ENCODE measurements at places on chromosomes 3 and 15. TPM values are rescaled to one million over a fixed set of nuclear protein-coding genes. Genes with fewer than 3 reads are reported as not detected.

DNA sequence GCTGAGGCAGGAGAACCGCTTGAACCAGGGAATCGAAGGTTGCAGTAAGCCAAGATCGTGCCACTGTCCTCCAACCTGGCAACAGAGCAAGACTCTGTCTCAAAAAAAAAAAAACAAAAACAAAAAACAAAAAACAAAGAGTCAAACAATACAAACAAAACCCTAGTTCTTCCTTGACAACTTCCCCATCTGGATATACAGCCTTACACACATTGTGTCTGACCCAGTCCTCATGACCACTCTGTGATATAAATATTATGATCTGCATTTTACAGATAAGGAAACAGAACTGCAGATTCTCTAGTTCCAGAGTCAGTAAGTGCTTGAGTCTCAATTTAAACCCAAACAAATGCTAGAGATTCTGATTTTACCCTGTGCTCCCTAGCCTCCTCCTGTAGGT is 4.8 kb upstream of the ESYT3 start:
- no peaks in the 10 kb centered on the region for H3K4me1 ChIP-seq
- no peak overlapping the region for H3K27ac ChIP-seq
- no peak overlapping the region for H3K4me3 ChIP-seq
- H3K36me3 ChIP-seq = no peaks in the 10 kb centered on the region
- no peak for DNase-seq

DNA sequence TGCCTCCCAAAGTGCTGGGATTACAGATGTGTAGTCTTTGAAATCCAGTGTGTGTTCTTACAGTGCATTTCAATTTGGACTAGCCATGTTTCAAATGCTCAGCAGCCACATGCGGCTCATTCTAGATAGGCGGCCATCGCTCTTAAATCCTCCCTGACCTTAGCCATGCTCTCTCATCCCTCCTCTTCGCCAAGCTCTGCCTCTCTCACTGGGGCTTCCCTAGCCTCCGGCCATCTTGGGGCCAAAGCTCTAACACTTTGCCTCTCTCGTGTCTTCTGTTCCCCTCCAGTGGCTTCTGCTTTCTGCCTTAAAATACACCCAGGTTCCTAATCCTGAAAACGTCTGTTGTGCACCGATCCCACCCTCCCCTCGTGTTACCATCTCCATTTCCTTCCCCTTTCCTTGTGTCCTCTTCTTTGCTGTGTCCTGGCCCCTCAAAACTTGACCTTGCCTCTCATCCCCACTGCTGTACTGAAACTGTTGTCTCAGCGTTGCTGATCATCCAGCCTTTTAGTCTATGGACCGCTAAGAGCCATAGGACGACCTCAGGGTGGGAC is 1.4 kb upstream of the GHRL start:
- no peak for DNase-seq
- no peak overlapping the region for H3K27ac ChIP-seq
- H3K4me1 ChIP-seq = peaks cover 9% of the 10 kb centered on the region

- H3K27me3 ChIP-seq = no peaks in the 10 kb centered on the region
- DNase-seq = no peak
- no peaks in the 10 kb centered on the region for H3K36me3 ChIP-seq
- no peak overlapping the region for H3K27ac ChIP-seq
- H3K4me1 ChIP-seq = no peaks in the 10 kb centered on the region
- no peak overlapping the region for H3K4me3 ChIP-seq
Observed at GRCh38 chr3:80227216-80227615, 459.4 kb upstream of the ROBO1 start.

GRCh38 chr3:60269829-60270266 is 981.4 kb downstream of the FHIT start:
- H3K4me1 ChIP-seq = no peaks in the 10 kb centered on the region
- no peak overlapping the region for H3K4me3 ChIP-seq
- H3K27me3 ChIP-seq = no peaks in the 10 kb centered on the region
- no peak for DNase-seq

- no peak for DNase-seq
- H3K36me3 ChIP-seq = no peaks in the 10 kb centered on the region
- no peak overlapping the region for H3K27ac ChIP-seq
- no peaks in the 10 kb centered on the region for H3K4me1 ChIP-seq
- H3K4me3 ChIP-seq = no peak overlapping the region
Observed at GRCh38 chr15:45510758-45511280, 11.7 kb downstream of the SLC30A4 start.

- H3K4me1 ChIP-seq = no peaks in the 10 kb centered on the region
- no peak overlapping the region for H3K27ac ChIP-seq
- no peak for DNase-seq
- H3K27me3 ChIP-seq = peaks cover 3% of the 10 kb centered on the region
- no peak overlapping the region for H3K4me3 ChIP-seq
- no peaks in the 10 kb centered on the region for H3K36me3 ChIP-seq
Observed at GRCh38 chr3:14796403-14797077, 22.2 kb upstream of the FGD5 start.

DNA sequence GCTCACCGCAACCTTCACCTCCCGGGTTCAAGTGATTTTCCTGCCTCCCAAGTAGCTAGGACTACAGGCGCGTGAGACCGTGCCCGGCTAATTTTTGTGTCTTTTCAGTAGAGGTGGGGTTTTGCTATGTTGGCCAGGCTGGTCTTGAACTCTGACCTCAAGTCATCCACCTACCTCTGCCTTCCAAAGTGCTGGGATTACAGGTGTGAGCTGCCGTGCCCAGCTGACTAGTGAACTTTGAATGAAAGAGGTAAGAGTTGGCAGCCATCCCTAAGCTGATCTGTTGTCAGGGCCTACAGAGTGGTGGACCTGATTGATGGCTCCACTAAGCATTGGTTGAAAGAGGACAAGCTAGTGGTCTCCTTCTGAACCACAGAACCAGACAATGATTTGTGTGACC is 15.3 kb downstream of the PXK start:
- DNase-seq = no peak
- no peak overlapping the region for H3K27ac ChIP-seq
- no peaks in the 10 kb centered on the region for H3K36me3 ChIP-seq
- no peaks in the 10 kb centered on the region for H3K27me3 ChIP-seq

DNA sequence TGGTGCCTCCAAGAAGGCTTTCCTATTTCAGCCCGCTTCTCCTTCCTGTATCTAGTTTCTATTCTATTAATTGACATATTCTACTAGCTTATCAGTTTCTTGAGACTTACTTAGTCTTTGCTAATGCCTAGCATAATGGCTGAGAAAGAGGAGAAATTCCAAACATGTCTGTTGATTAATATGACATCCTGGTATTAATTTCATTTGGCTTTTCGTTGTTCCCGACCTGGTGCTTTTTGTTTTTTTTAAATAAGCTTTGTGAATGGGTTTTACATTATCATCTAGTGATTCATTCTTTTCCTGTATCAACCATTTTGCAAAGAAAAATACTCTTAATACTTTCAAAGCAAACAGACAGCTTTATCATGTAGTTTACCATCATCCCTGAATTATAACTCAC is 13.1 kb downstream of the WDR53 start:
- H3K27ac ChIP-seq = no peak overlapping the region
- DNase-seq = no peak
- no peaks in the 10 kb centered on the region for H3K36me3 ChIP-seq
- H3K4me1 ChIP-seq = no peaks in the 10 kb centered on the region

DNA sequence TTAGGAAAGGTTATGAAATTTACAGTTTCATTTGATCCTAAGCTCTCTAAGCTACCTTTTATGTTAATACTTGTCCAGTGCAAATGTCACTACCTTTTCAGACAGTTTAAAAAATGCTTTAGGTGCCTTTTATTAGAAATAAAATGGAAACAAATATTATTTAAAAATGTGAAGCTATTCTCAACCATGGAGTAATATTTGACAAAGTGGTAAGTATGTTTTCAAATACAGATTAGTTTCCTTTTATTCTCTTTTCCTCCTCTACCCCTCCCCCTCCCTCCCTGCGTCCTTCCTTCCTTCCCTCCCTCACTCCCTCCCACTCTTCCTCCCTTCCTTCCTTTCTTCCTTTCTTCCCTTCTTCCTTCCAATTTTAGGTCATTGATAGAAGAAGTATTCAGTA is 6.3 kb downstream of the LRRC3B start:
- peaks cover 22% of the 10 kb centered on the region for H3K27me3 ChIP-seq
- no peak overlapping the region for H3K27ac ChIP-seq
- H3K36me3 ChIP-seq = no peaks in the 10 kb centered on the region
- no peak overlapping the region for H3K4me3 ChIP-seq
- H3K4me1 ChIP-seq = no peaks in the 10 kb centered on the region

DNA sequence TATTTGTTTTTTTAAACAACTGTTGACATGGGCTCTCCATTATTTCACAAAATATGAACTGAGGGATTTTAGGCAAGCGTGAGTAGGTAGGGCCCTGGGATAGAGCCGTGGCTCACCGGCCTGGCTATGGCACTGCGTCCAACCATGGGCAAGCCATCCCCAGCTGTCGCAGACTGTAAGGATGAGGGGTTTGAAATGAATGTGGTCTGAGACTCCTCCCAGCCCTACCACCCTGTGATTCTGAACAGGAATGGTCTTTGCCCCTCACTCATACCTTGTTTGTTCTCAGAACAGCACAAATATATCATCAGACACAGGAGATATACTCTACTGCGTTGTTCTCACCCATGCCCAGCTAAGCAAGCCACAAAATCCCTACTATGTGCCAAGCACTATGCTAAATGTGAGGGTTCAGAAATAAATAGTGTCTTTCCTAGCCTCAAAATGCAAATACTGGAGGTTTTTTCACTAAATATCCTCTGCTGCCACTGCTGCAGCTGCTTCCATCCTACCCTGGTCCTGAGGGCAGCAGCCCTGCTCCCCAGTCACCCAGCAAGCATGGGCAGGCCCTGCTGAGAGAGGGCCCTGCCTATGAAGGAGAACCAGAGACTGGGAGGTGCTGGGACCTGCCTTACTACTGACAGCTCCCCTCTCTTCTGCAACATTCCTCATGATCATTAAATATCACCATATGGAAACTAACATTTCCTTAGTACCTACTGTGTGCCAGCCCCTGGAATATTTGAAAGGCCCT is 102.8 kb downstream of the XXYLT1 start:
- no peak overlapping the region for H3K27ac ChIP-seq
- peaks cover 6% of the 10 kb centered on the region for H3K4me1 ChIP-seq
- no peaks in the 10 kb centered on the region for H3K27me3 ChIP-seq
- DNase-seq = no peak
- H3K4me3 ChIP-seq = no peak overlapping the region

DNA sequence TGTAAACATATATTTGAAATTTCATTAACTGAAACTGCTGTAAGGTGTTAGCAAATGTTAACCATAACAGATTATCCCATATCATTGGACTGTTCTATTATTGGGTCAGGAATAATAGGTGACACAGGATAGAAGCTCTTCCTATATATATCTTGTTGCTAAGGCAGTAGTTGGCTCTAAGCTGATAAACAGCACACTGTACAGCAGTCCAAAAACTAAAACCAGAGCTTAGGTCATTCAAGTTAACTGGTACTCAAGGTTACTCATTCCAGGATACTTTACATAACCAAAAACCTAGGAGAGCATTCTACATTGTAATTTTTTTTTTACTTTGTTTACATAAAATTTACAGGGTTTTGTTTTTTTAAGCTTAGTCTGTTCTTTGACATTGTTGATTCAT is 8.9 kb downstream of the DNAJC19 start:
- H3K36me3 ChIP-seq = no peaks in the 10 kb centered on the region
- no peak overlapping the region for H3K4me3 ChIP-seq
- no peak overlapping the region for H3K27ac ChIP-seq
- peaks cover 10% of the 10 kb centered on the region for H3K4me1 ChIP-seq

DNA sequence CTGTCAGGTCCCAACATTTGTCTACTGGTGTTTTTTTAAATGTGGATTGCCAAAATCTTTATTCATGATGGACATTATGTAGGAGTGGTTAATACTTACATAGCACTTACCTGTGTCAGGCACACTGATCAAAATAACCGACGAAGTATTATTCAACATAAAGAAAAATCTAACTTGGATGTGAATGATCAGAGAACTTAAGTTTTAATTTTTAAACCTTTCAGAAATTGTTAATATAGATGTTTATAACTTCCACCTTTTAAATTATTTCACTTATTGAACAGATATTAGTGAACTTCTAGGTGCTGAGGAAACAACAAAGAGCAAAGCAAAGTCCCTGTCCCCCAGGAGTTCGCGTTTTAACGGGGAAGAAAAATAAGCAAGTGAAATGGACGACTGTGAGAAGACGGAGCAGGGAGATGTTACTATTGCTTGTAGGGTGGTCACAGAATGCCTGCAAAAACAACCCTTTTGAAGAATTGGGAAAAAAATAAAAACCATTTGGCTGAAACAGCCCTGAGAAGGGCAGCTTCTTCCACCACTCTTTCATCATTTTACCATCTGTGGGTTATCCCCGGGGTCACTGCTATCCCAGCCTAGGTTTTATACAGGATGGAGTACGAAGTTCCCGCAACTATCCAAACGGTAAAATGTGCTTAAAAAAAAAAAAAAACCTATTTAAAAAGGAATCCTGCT is 915 bp upstream of the APH1B start:
- no peak for DNase-seq
- no peaks in the 10 kb centered on the region for H3K36me3 ChIP-seq
- no peaks in the 10 kb centered on the region for H3K27me3 ChIP-seq
- peak overlapping the region; percentile 46 for H3K4me3 ChIP-seq
- peak overlapping the region; percentile 79 for H3K27ac ChIP-seq

- H3K36me3 ChIP-seq = no peaks in the 10 kb centered on the region
- H3K27ac ChIP-seq = no peak overlapping the region
- no peak for DNase-seq
- no peaks in the 10 kb centered on the region for H3K27me3 ChIP-seq
Observed at GRCh38 chr3:136532766-136533165, 219.4 kb downstream of the STAG1 start.

GRCh38 chr15:60704129-60704528 is 225.2 kb upstream of the ICE2 start:
- peaks cover 6% of the 10 kb centered on the region for H3K4me1 ChIP-seq
- H3K36me3 ChIP-seq = no peaks in the 10 kb centered on the region
- H3K27ac ChIP-seq = no peak overlapping the region
- H3K27me3 ChIP-seq = no peaks in the 10 kb centered on the region
- no peak overlapping the region for H3K4me3 ChIP-seq

- H3K27me3 ChIP-seq = no peaks in the 10 kb centered on the region
- no peak overlapping the region for H3K4me3 ChIP-seq
Observed at GRCh38 chr3:47772047-47772446, 9.6 kb downstream of the SMARCC1 start.

The GPR62 gene
- polyA plus RNA-seq = not detected

The KCNH8 gene
- 1.1 TPM for polyA plus RNA-seq

The PLA2G4F gene
- polyA plus RNA-seq = 3.8 TPM

The MORC1 gene
- 2.8 TPM for polyA plus RNA-seq

The LRRC2 gene
- polyA plus RNA-seq = 4.4 TPM

The VGLL3 gene
- polyA plus RNA-seq = 4.1 TPM

The TIMP4 gene
- polyA plus RNA-seq = 5.4 TPM

The ST3GAL6 gene
- polyA plus RNA-seq = 9.6 TPM
